ENCODE measurements at places on chromosomes 7 and 10. TPM values are rescaled to one million over a fixed set of nuclear protein-coding genes. Genes with fewer than 3 reads are reported as not detected.

GRCh38 chr10:128873411-128874054 is 593.5 kb upstream of the MGMT start:
- H3K27ac ChIP-seq = no peak overlapping the region
- no peaks in the 10 kb centered on the region for H3K4me1 ChIP-seq
- DNase-seq = no peak
- H3K36me3 ChIP-seq = no peaks in the 10 kb centered on the region

- H3K27me3 ChIP-seq = no peaks in the 10 kb centered on the region
- no peak overlapping the region for H3K27ac ChIP-seq
- H3K4me1 ChIP-seq = no peaks in the 10 kb centered on the region
- H3K36me3 ChIP-seq = no peaks in the 10 kb centered on the region
- no peak overlapping the region for H3K4me3 ChIP-seq
Measured at GRCh38 chr10:26960308-26960707, 99.5 kb upstream of the ABI1 start.

DNA sequence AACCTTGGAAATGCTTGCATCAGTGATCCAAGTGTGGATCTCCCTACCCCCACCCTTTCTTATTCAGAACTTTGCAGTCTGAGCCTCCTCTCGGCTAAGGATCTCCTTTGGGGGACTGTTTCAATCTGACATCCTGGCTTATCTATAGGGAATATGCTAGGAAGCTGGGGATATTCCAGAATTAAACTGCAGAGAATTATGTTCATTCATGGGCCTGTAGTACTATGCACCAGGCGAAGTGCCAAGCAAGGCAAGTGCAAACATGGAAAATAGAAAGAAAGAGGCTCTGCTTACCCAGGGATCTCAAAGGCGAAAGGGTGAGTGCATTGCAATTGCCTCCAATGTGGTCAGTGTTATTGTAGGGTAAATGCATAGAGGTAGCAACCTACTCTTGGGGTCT is 96.5 kb downstream of the CACNB2 start:
- DNase-seq = no peak
- H3K4me3 ChIP-seq = no peak overlapping the region
- no peaks in the 10 kb centered on the region for H3K27me3 ChIP-seq
- H3K4me1 ChIP-seq = no peaks in the 10 kb centered on the region
- H3K36me3 ChIP-seq = no peaks in the 10 kb centered on the region

DNA sequence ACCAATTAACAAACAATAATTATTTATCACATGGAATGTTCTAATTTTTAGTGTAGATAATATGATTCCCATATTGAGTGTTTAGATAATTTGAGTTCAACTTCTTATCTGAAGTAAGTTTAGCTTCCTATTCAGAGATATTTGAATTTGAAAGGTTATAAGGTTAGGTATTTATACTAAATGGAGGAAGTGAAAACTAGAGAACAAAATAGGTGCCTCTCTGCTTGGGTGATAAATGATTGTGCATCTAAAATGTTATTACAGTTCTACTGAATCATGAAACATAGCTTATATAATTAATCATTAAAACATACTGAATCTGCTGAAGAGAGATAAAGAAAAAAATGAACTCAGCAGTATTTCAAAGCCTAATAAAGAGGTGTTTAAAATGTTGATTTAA is 1174.3 kb downstream of the XPNPEP1 start:
- no peak overlapping the region for H3K27ac ChIP-seq
- DNase-seq = no peak
- no peak overlapping the region for H3K4me3 ChIP-seq
- no peaks in the 10 kb centered on the region for H3K27me3 ChIP-seq
- H3K4me1 ChIP-seq = no peaks in the 10 kb centered on the region

DNA sequence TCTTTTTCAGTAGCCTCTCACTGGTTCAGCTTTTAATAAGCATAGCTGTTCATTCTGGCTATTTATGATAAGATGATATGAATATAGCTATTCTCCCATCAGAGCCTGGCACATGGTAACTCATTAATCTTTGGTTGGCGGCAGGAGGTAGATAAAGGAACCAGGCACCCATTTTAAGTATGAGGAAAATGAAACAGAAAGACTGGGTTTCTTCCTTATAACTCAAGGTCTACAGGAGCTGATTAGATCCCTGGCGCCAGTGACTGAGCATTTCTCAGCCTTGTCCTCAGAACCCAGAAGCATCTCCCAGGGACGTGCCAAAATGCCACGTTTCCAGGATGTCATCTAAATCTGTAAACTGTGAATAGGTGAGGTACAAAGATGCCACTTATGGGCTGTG is 141.9 kb downstream of the TCF7L2 start:
- H3K27ac ChIP-seq = no peak overlapping the region
- peaks cover 24% of the 10 kb centered on the region for H3K4me1 ChIP-seq
- H3K4me3 ChIP-seq = no peak overlapping the region
- H3K36me3 ChIP-seq = no peaks in the 10 kb centered on the region

- peak overlapping the region; percentile 96 for H3K27ac ChIP-seq
- H3K4me3 ChIP-seq = no peak overlapping the region
- peaks cover 41% of the 10 kb centered on the region for H3K4me1 ChIP-seq
- H3K27me3 ChIP-seq = no peaks in the 10 kb centered on the region
Measured at GRCh38 chr10:91691981-91692380, 59.1 kb upstream of the PPP1R3C start.

DNA sequence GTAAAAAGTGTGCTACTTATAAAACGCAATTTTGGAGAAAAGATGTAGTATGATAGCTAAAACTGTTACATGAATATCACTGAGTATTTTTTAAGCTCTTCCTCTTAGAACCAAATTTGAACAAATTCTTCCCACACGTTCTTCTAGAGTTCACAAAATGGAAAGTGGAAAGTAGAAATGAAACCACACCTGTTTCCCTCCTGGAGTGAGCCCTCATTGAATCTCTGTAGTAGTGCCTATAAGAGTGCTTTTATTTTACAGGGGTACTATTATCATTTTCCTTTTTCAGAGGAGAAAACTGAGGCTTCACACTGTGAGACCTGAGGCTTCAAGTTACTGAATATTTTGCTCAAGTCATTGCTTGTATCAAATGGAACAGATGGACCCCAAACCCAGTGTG is 393.0 kb downstream of the NRG3 start:
- no peak for DNase-seq
- H3K27me3 ChIP-seq = no peaks in the 10 kb centered on the region
- H3K4me1 ChIP-seq = no peaks in the 10 kb centered on the region
- no peak overlapping the region for H3K27ac ChIP-seq
- no peak overlapping the region for H3K4me3 ChIP-seq
- H3K36me3 ChIP-seq = no peaks in the 10 kb centered on the region

- no peak overlapping the region for H3K4me3 ChIP-seq
- H3K36me3 ChIP-seq = no peaks in the 10 kb centered on the region
- peaks cover 43% of the 10 kb centered on the region for H3K4me1 ChIP-seq
- H3K27me3 ChIP-seq = no peaks in the 10 kb centered on the region
- DNase-seq = no peak
- H3K27ac ChIP-seq = no peak overlapping the region
Measured at GRCh38 chr7:134695321-134695860, 48.7 kb downstream of the BPGM start.

DNA sequence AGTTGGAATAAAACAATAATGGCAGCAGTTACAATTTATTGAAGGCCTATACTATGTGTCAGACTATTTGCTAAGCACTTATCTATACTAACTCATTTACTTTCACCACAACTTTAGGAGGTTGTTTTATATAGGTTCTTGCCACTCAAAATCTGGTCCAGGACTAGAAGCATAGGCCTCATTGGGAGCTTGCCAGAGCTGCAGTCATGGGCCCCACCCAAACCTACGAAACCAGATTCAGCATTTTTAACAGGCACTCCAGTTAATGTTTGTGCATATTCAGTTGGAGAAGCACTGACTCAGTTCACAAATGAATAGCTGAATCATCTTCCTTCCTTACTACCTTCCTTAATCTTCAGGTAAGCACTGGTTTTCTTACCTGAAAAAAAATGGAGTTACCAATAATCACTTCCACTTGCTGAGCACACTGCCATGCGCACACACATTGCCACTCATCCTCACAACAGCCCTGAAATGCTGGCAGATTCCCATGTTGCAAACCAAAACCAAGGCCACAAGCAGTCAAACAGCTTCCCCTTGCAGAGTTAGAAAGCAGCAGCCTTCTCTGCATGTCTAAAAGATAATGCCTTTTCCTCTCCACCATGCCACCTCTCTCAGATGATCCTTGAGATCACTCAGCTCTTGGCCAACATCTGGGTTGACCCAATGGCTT is 122.4 kb downstream of the SLC16A9 start:
- peak overlapping the region; percentile 38 for H3K27ac ChIP-seq
- peak; percentile 70 for DNase-seq
- H3K4me1 ChIP-seq = peaks cover 16% of the 10 kb centered on the region
- H3K4me3 ChIP-seq = no peak overlapping the region
- H3K36me3 ChIP-seq = no peaks in the 10 kb centered on the region

- no peak for DNase-seq
- H3K27me3 ChIP-seq = no peaks in the 10 kb centered on the region
- H3K27ac ChIP-seq = no peak overlapping the region
- no peaks in the 10 kb centered on the region for H3K4me1 ChIP-seq
- no peak overlapping the region for H3K4me3 ChIP-seq
Measured at GRCh38 chr7:34544621-34545020, 113.4 kb upstream of the NPSR1 start.

DNA sequence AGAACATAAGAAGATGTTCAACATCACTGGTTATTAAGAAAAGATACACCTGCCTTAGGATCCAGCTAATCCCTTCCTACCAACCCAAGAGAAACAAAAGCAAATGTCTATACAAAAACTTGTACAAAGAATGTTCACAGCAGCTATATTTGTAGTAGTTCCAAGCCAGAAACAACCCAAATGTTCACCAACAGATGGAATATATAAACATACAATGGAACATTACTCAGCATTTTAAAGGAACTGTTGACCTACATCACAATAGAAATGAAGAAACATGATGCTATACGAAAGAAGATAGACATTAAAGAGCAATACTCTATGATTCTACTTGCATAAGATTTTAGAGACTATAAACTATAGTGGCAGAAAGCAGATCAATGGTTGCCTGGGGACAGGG is 149.4 kb downstream of the ZNF438 start:
- no peak overlapping the region for H3K4me3 ChIP-seq
- H3K36me3 ChIP-seq = no peaks in the 10 kb centered on the region
- H3K27me3 ChIP-seq = no peaks in the 10 kb centered on the region
- no peak overlapping the region for H3K27ac ChIP-seq

- peaks cover 20% of the 10 kb centered on the region for H3K4me1 ChIP-seq
- peak overlapping the region; percentile 22 for H3K27ac ChIP-seq
- DNase-seq = no peak
- H3K27me3 ChIP-seq = no peaks in the 10 kb centered on the region
- H3K36me3 ChIP-seq = no peaks in the 10 kb centered on the region
- no peak overlapping the region for H3K4me3 ChIP-seq
Measured at GRCh38 chr10:120946497-120946896, 95.3 kb downstream of the WDR11 start.

DNA sequence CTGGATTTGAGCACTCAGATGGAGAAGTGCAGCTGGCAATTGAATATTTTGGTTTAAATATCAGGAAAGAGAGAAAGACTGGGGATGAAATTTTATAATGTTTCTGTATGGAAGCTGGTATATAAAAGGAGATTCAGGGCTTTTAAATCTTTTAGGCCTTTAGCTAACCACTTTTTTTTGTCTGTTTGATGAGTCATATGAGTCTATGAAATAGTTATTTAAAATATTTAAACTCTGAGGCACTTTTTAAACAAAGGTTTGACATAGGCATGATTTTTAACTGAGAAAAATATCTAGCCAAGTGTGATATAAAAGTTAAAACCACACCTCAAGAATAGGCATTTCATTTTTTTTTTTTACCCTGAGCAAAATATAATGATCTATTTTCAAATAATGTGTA is 944.3 kb downstream of the GATA3 start:
- no peaks in the 10 kb centered on the region for H3K36me3 ChIP-seq
- no peak overlapping the region for H3K4me3 ChIP-seq
- H3K27me3 ChIP-seq = no peaks in the 10 kb centered on the region
- no peak overlapping the region for H3K27ac ChIP-seq

- no peaks in the 10 kb centered on the region for H3K27me3 ChIP-seq
- H3K4me1 ChIP-seq = peaks cover 18% of the 10 kb centered on the region
- no peak overlapping the region for H3K4me3 ChIP-seq
- H3K27ac ChIP-seq = no peak overlapping the region
- no peaks in the 10 kb centered on the region for H3K36me3 ChIP-seq
Measured at GRCh38 chr10:77911535-77912123, 14.9 kb downstream of the DLG5 start.

GRCh38 chr7:130141161-130141883 is 63.9 kb downstream of the TMEM209 start:
- DNase-seq = no peak
- peaks cover 9% of the 10 kb centered on the region for H3K36me3 ChIP-seq
- H3K27ac ChIP-seq = no peak overlapping the region
- no peak overlapping the region for H3K4me3 ChIP-seq
- H3K27me3 ChIP-seq = no peaks in the 10 kb centered on the region

GRCh38 chr10:6669269-6669859 is 89.3 kb upstream of the PRKCQ start:
- DNase-seq = peak; percentile 17
- H3K36me3 ChIP-seq = no peaks in the 10 kb centered on the region
- H3K27ac ChIP-seq = no peak overlapping the region

- DNase-seq = no peak
- H3K4me3 ChIP-seq = no peak overlapping the region
- no peaks in the 10 kb centered on the region for H3K36me3 ChIP-seq
- no peaks in the 10 kb centered on the region for H3K27me3 ChIP-seq
- no peaks in the 10 kb centered on the region for H3K4me1 ChIP-seq
Measured at GRCh38 chr7:132504852-132505251, 71.4 kb downstream of the PLXNA4 start.

- no peak overlapping the region for H3K27ac ChIP-seq
- H3K4me1 ChIP-seq = peaks cover 10% of the 10 kb centered on the region
- H3K36me3 ChIP-seq = no peaks in the 10 kb centered on the region
- H3K4me3 ChIP-seq = no peak overlapping the region
- no peak for DNase-seq
- no peaks in the 10 kb centered on the region for H3K27me3 ChIP-seq
Measured at GRCh38 chr10:117271427-117271826, 30.5 kb downstream of the SLC18A2 start.

- peaks cover 90% of the 10 kb centered on the region for H3K4me1 ChIP-seq
- peaks cover 6% of the 10 kb centered on the region for H3K36me3 ChIP-seq
- no peak for DNase-seq
- no peak overlapping the region for H3K4me3 ChIP-seq
- no peaks in the 10 kb centered on the region for H3K27me3 ChIP-seq
Measured at GRCh38 chr10:71973777-71974488, 9.7 kb downstream of the CHST3 start.

GRCh38 chr10:44689368-44689767 is 221.8 kb upstream of the TMEM72 start:
- no peak overlapping the region for H3K27ac ChIP-seq
- H3K27me3 ChIP-seq = no peaks in the 10 kb centered on the region

The RPA3 gene
- 51.1 TPM for polyA plus RNA-seq

The SPDYE1 gene
- polyA plus RNA-seq = not detected

The PDLIM1 gene
- 200 TPM for polyA plus RNA-seq

The BMPER gene
- 0.58 TPM for polyA plus RNA-seq

The SPACDR gene
- 0.37 TPM for polyA plus RNA-seq

The C10orf105 gene
- not detected for polyA plus RNA-seq

The ADCY1 gene
- polyA plus RNA-seq = 0.50 TPM

The PIP gene
- not detected for polyA plus RNA-seq

The MRLN gene
- polyA plus RNA-seq = not detected

The ASB10 gene
- not detected for polyA plus RNA-seq

The OR9A2 gene
- polyA plus RNA-seq = not detected

The NUPR2 gene
- polyA plus RNA-seq = not detected
